ENCODE measurements at places on chromosomes 1 and 21.

DNA sequence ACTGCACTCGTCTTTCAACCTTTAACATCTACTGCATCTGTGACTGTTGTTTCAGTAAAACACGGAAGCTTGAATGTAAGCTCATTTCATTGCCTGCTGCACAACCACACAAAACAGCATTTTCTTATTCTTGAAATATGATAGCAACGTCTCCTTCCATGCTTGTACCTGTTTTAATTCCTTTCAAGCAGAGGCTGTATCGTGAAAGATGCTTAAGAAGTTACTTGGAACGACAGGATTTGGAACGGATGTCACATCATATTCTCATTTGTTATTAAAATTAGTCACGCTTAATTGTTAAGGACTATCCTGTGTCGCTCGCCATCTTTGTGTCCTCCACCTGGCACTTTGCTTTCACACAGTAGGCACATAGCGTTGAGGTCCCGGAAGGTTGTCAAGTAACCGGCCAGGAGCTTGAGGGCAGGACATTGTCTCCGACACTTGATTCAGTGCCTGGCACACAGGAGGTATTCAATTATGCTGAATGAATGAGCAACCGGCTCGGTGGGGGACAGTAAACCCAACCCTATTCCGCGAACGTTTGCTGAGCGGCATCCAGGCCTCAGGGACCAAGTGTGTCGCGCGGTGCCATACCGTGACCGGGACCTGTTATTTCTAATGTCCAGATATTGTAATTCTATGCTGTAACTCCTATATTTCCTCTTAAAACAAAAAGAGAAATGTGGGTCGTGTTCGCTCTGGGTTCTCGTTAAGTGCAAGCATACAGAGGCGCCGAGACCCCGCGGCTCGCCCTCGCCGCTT is 499 bp upstream of the SH3GLB1 start:
- DNase-seq = no peak

- peak; percentile 58 for DNase-seq
These were observed at the start of gene NTNG1 for GRCh38 chr1:107140703-107141490. TSS of gene NTNG1 (plus strand) at chr1:107141039.

- no peak for DNase-seq
These were observed 284.0 kb downstream of the PTPRC start for GRCh38 chr1:198922638-198923430.

DNA sequence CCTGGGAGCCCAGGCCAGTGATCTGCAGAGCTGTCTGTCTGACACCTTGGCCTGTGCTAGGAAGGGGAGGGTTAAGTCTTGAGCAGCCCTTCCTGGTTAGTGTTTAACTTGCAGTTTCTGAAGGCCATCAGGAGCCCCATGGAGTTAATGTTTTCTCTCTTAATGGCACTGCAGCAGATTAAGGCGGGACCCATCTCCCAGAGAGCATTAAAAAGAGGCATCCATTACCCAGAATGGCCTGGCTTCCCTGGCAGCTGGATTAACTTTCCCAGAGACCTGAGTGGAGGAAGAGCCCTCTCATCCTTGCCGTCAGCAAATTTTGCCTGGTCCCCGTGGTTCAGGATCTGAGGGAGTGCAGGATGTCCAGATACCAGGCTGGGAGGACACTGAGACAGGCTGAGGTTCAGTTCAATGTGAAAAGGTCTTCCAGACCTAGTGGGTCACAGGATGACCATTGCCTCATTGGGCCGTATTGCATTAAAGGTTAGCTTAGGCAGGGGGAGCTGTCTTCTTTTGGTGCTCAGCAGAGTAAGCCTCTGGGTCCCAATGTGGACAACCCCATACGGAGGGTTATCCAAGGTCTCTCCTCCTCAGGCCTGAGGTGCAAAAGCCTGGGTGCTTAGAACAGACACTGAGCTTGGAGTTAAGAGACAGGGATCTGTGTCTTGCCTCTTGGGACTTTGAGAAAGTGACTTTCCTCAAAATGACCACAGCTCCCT is 522.6 kb downstream of the PTPRU start:
- DNase-seq = no peak

- no peak for DNase-seq
These were observed 15.4 kb upstream of the SLC19A1 start for GRCh38 chr21:45557616-45558043.

Measured in fibroblast of skin of right quadriceps (primary cell).